ENCODE measurements at places on chromosomes 7 and 10.

DNA sequence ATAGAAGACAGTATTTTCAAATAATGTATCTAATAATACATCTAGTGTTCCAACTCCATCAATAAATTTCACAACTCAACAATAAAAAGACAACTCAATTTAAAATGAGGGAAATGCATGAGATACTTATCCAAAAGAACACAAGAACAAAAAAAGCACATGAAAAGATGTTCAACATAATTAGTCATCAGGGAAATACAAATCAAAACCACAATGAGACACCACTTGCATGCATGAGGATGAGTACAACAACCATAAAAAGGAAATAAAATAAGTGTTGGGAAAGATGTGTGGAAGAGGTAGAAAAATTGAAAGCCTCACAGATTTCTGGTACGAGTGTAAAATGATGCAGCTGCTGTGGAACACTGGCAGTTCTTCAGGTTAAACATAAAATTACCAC, 111.6 kb upstream of the PTPRZ1 start:
- no peak for DNase-seq

- DNase-seq, result no peak
Observed at GRCh38 chr7:92682330-92682729, 92.1 kb upstream of the FAM133B start.

DNA sequence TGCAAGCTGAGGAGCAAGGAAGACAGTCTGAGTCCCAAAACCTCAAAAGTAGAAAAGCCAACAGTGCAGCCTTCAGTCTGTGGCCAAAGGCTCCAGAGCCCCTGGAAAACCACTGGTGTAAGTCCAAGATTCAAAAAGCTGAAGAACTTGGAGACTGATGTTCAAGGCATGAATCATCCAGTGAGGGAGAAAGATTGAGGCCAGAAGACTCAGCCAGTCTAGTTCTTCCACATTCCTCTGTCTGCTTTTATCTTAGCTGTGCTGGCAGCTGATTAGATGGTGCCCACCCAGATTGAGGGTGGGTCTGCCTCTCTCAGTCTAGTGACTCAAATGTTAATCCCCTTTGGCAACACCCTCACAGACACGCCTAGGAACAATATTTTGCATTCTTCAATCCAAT, 20.1 kb upstream of the MDFIC start:
- no peak for DNase-seq

DNA sequence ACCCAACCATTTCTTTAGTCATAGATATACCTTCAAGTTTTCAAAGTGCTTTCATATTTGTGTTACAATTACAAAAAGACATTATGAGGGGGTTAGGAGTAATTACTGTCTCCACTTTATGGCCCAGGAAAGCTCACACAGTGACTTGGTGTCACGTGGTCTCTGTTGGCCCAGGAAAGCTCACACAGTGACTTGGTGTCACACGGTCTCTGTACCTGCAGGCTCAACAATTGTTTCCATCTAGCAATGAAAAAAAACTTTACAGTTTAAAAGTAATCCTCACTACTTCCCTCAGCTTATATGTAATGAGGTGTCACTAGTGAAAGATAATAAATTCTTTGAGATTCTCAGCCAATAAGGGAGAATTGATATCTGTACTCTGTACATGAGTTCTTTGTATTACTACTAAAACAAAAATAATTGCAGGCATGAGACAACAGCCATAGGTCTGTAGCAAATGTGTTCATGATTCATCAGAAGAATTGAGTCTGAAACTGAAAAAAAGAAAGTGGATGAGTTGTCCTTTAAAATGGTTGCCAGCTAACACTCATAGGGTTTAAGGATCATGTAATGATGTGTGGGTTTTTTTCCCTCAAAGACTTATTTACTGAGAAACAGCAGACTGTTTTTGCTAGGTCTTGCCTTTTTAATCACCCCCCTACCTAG, 10.9 kb downstream of the OGDH start:
- no peak for DNase-seq

- no peak for DNase-seq
Observed at GRCh38 chr10:59672150-59672875, 37.3 kb downstream of the SLC16A9 start.

DNA sequence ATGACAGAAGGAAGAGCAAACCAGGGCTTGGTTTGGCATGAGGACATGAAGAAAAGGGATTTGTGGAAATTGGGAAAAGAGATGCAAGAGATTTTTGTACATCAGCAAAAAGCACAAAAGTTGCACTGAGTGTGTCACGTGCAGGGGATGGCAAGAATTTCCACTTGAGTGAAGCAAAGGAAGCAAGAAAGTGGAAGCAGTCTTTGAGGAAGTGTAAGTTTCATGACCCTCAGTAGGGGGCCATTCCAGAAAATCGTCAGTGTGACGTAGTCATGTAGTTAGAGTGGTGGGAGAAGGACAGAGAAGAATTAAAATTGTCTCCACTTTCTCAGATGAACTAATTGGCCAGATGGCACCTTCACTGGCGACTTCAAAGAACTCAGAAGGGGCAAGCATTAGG, 123.3 kb upstream of the FZD1 start:
- DNase-seq, result no peak

GRCh38 chr10:82982110-82982608, 1107.2 kb downstream of the NRG3 start:
- DNase-seq, result no peak

- peak; percentile 33 for DNase-seq
Observed at GRCh38 chr10:98262571-98262970, 5.4 kb downstream of the LOXL4 start.

DNA sequence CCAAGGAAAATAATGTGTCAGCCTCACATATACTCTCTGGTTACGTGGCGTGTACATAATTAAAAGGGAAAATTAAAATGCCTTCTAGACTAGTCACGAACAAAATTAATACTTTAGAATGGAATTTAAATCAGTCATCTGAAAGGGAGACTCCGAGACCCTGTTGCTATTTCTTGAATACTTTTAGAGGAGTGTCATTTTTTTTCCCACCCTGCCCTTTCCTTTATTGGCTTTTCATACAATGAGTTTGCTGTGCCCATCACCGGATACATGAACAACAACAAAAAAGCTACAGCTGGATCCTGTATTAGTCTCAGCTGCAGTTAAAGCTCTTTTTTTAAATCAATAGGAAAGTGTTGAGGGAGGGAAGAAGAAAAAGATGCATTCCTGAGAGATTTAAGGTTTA, 20.1 kb downstream of the CYTH3 start:
- DNase-seq, result no peak

DNA sequence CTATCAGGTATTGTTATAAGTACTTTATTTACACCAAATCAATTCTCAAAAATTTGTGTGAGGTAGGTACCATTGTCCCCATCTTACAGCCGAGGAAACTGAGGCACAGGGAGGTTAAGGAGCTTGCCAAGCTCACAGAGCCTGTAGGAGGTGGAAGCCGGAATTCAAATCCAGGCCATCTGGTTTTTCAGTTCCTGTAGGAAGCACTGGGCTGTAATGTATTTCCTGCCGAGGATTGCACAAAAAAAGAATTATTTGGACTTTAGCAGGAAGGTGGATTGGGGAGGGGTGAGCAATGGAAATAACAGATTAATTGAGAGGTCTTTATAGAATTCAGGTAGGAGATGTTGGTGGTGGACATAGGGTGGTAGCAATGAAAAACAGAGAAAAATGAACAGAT, 315.3 kb upstream of the AUTS2 start:
- no peak for DNase-seq

DNA sequence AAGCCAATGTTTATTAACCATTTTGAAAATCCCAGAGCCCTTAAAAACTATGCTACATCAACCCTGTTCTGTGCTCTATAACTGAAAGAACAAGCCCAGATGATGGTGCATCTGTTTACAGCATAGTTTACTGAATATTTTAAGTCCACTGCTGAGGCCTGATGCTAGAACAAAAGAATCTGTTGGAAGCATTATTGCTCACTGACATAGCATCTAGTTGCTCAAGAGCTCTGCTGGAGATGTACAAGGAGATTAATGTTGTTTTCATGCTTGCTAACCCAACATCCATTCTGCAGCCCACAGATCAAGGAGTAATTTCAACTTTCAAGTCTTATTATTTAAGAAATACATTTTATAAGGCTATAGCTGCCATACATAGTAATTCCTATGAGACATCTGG, 181.3 kb upstream of the FEZF1 start:
- no peak for DNase-seq

DNA sequence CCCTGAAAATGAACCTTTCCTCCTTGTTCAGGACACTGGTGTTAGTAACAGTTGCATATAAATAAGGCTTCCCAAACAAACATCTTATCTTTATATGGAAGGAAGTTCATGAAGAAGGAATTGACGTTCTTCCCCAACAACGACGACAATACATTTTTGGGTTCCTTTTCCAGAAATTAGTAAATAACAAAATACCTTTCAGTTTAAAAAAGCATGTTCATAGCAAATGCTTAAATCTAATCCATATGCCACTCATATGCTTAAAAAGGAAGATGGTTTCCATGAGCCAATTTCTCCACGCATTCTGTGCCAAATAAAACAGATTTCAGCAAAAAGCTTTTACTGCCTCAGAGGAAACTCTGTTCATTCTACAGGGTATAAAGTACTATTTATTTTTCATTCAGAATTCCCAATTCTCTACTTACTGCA, 182.6 kb downstream of the COBL start:
- no peak for DNase-seq

GRCh38 chr10:80471715-80472233, 17.7 kb downstream of the TSPAN14 start:
- DNase-seq, result no peak

DNA sequence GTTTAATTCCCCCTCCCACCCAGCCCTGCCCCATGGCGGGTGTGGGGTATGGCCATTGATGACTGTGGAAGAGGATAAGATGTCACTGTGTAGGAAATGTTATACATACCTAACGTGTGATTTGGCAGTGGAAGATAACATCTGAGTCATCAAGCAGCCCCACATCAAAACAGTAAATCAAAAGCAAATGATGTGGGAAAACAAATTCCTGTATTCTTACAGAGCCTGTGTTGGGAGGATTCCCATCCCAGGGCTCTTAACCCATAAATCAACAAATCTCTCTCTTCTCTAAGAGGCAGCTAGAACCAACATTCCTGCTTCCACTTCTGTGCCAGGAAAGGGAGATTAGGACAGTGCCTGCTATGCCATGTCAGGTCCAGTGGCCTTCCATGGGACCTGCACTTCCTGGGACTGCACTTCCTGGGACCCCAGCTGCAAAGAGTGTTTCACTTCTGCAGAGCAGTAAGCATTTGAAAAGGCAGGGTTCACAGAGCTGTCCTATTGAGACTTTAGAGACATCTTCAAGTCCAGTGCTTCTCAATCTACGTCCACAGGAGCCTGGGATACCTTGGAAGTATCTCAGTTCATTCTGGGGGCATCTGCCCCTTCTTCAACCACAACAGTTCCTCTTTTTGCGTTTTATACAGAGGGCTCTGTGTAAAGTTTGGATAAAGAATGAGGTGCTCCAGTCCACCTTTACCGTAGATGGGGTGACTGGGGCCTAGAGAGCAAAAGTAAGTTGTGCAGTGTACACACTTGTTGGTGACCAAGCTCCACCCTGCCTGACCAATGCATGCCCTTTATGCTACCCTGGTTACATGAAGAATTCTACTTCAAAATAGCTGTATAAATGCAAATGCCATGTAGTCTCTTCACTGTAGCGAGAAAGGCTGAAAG, 45.7 kb downstream of the ATXN7L1 start:
- no peak for DNase-seq

GRCh38 chr10:7243873-7244272, 167.0 kb downstream of the SFMBT2 start:
- no peak for DNase-seq

DNA sequence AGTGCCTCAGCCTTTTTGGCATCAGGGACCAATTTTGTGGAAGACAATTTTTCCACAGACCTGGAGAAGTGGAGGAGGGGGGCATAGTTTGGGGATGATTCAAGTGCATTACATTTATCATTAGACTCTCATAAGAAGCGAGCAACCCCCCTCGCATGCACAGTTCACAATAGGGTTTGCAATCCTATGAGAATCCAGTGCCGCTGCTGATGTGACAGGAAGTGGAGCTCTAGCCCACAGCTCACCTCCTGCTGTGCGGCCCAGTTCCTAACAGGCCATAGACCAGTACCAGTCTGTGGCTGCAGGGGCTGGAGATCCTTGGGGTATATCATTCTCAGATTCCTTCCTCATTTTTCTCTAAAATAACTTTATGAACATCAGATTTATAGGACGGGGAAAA, 50.8 kb downstream of the ATAD1 start:
- no peak for DNase-seq

- no peak for DNase-seq
Observed at GRCh38 chr7:72298912-72299311, 113.2 kb downstream of the CALN1 start.

GRCh38 chr7:156792611-156793010, 100.4 kb downstream of the LMBR1 start:
- peak; percentile 92 for DNase-seq

GRCh38 chr7:2782565-2782964, 61.5 kb downstream of the GNA12 start:
- DNase-seq, result no peak

- no peak for DNase-seq
Observed at GRCh38 chr10:17179002-17179401, 22.5 kb downstream of the TRDMT1 start.

DNA sequence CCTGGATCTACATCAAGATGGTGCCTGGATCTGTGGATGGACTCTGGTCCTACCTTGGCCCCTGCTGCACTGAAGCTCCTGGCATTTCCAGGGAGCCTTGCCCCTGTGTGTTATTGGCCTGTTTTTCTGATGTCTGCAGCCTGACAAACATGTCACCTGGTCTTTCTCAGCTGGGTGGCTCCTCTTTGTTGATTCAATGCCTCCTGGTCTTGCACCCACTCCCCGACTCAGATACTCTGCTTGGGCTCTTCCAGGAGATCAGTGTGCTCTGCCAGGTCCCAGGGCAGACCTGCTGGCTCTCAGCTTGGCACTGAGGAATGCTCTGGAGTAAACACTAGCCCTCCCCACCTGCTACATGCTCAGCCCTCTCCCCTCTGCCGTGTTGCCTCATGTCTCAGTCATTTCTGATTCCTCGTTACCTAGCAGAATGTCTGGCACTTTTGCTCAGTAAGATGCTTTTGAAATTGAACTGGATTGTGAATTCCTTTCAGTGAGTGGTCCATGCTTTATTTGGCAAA, 253.3 kb upstream of the BMPER start:
- no peak for DNase-seq

GRCh38 chr7:38840736-38841460, 68.1 kb downstream of the VPS41 start:
- no peak for DNase-seq

- DNase-seq, result no peak
Observed at GRCh38 chr7:25877802-25878789, 273.9 kb upstream of the NFE2L3 start.
